Activated T-helper 2 cell treated with anti-CD3 and anti-CD28 coated beads, Interferon-gamma antibody, Interleukin-2, Interleukin-4, amounts not matched to agents 10 μg/mL and 5 μg/mL and 100 μg/mL, durations not matched to agents 14 hours and 24 hours and 36 hours (primary cell): ENCODE measurements at places on chromosomes 13 and 19. TPM values are rescaled to one million over a fixed set of nuclear protein-coding genes. Genes with fewer than 3 reads are reported as not detected.

The CLEC4G gene
- not detected in 2 replicates for total RNA-seq

The GDF15 gene
- total RNA-seq = not detected in 2 replicates

The LYPD3 gene
- 2.5 and 3.0 TPM in 2 replicates for total RNA-seq

The ALOX5AP gene
- 40.9 and 43.9 TPM in 2 replicates for total RNA-seq

The MEDAG gene
- total RNA-seq = not detected in 2 replicates

The NLRP4 gene
- total RNA-seq = not detected in 2 replicates
